ENCODE measurements at places on chromosomes 13 and 19.

- no peak for DNase-seq
Observed at GRCh38 chr13:26012995-26013394, 38.8 kb downstream of the SHISA2 start.

DNA sequence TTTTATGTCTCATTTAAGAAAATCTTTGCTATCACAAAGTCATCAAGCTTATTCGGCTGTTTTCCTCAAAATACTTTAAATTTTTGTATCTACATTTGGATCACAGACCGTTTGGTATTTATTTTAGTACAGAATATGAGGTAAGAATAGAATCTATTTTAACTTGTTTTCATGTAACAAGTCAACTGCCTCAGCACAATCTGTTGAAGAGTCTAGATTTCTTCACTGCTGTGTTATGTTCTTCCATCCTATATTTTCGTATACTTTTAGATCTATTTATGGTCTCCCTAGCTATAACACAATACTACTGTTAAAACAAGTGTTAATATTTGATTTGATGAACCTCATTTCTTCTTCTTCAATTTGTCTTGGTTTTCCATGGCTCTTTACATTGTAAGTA, 61.6 kb upstream of the SGCG start:
- no peak for DNase-seq

DNA sequence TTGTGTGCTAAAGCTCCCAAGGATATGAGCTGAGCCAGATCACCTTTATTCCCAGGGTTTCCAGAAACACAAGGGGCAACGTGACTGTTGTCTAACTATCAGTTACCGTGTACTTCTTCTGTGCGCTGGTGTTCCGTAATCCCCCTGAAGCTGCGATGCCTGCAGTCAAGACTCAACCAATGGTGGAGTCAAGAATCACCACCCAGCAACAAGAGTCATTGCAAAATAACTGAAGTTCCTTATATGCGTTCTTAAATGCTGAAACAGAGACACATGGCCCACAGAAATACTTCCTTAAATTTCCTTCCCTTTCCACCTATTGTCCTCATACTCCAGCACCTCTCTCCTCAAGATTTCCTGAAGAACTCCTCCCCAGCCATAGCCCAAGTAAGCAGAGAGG, 200.2 kb downstream of the KATNAL1 start:
- DNase-seq = no peak

GRCh38 chr19:49387936-49388372, at the start of gene KASH5:
KASH5 (plus strand) TSS chr19:49388249; CDS start chr19:49390884, 2,635 bp downstream.
- peak; percentile 76 for DNase-seq

- no peak for DNase-seq
Observed at GRCh38 chr13:28316836-28317235, 178.1 kb downstream of the FLT1 start.

GRCh38 chr13:94140511-94140910, 339.0 kb downstream of the DCT start:
- DNase-seq = no peak

DNA sequence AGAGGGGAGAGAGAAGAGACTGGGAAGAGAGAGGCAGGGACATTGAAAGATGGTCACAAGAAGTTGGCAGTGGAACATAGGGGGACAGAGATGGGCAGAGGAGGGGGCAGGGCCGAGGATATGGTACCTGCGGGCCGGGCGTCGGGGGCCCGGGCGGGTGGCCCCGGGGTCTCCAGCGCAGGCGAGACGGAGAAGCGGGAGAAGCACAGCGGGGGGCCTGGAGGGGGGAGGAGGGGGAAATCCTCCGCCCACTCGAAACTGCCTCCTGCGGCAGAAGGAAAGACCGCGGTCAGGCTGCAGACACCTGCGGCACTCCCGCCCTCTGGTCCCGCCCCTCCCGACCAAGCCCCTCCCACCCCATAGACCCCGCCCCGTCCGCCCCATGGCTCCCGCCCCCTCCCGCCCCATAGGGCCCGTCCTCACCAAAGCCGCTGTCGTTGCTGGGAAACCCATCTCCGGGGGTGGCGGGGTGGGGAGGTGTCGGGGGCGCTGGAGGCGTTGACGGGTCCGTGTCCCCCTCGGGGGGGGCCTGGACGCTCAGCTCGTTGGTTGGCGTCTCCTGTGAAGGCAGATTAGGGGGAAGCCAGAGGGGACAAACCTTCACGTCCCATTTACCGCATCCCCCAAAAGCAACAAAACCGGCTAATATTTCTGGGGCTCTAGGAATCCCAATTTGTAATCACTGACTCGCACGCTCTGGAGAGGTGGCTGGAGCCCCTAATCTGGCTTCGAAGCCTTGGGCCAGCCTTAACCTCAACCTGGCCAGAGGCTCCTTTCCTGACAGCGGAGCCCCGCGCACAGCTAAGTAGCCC, 20.4 kb downstream of the LMTK3 start:
- no peak for DNase-seq

- DNase-seq = no peak
Observed at GRCh38 chr19:2249010-2249866, at the start of gene AMH. AMH (plus strand) TSS chr19:2249323; CDS start chr19:2249333, 10 bp downstream.

DNA sequence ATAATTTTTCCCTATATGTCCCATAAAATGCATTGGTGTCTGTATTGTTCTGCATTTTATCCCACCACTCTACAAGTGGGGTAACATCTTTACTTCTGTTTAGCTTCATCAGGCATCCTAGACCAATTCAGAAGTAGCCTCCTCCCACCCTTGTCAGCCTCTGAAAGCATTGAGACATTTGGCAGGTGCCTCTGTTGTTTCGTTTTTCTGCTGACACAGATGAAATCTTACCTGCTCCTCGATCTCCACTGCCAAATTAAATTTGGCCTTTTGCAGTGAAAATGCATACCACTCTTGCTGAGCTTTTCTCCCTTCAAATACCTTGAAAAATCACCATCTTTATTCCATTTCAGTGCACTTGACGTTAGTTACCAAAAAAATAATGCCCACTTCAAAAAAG, 83.5 kb upstream of the STARD13 start:
- no peak for DNase-seq

DNA sequence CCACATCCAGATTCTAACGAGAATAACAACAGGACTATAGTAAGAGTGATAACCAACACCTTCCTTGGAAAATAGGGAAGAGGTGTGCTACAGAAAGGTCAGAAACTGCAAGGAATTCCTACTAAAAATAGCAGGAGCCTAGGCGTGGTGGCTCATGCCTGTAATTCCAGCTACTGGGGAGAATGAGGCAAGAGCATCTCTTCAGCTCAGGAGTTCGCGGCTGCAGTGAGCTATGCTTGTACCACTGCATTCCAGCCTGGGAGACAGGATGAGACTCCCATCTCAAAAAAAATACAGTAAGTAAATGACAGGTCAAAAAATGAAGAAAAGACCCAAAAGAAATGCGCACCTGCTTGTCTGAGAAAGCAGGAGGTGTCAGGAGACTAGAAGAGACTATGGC, 101.5 kb upstream of the TSHZ3 start:
- no peak for DNase-seq

DNA sequence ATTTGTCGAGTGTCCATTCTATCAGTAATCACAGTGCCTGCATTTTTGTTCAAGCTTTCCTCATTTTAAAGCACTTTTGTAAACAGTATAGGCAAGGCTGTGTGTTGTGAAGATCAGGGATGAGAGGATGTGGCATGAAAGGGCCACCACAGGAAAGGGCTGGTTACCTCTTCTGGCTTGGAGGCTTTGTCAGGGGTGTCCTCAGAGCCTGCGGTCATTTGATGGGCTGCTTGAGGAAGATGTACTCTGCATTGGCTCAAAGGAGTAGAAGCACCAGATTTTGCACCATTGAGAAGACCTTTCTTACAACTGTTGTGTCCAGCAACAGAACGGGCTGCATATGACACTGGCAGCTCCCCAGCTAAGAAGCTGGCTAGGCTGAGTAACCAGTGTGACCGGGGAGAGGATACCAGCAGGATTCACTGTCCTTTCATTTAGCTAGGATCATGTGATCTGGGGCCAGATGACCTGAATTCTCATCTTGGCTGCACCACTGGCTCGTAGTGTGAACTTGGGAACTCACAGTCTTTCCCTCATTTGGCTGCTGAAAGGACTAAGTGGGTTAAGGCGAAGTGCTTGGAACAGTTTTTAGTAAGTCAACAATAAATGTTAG, 380.2 kb downstream of the FGF9 start:
- DNase-seq = no peak

DNA sequence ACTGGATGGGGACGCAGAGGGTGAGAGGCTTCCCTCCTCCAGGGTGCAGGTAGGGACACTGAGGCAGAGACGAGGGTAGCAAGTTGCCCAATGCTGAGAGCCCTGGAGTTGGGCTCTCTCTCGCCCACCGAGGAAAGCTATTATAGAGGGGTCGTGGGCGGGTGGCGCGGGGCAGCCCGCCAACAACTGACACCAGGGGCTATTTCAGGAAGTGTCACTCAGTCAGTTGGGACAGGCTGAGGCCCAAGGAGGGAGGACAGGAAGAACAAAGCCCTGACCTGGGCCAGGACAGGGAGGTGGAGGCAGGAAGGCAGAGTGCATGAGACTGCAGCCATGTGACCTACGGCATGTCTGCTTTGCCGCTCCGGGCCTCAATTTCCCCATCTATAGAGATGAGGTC, 29.9 kb downstream of the TINCR start:
- DNase-seq = no peak

DNA sequence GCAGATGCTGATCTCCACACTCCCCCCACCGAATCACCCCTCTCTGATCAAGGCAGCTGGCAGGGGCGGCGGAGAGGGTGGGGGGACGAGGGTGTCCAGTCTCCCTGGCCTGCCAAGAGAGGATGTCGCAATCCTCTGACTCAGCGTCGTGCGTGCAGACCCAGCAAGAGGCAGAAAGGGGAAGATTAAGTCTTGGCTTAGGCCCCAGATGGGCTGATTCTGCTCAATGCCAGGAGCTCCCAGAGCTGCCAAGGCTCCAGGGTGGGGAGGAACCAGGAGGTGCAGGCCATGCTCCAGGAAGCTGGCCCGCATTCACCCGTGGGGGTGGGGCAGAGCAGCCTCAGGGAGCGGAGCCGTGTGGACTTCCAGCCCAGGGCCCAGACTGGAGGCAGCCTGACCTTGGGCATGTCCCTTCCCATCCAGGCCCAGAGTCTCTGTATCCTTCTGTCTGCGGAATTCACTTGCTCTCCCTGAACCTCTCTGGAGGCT, 6.6 kb upstream of the BCL3 start:
- DNase-seq = peak; percentile 69

DNA sequence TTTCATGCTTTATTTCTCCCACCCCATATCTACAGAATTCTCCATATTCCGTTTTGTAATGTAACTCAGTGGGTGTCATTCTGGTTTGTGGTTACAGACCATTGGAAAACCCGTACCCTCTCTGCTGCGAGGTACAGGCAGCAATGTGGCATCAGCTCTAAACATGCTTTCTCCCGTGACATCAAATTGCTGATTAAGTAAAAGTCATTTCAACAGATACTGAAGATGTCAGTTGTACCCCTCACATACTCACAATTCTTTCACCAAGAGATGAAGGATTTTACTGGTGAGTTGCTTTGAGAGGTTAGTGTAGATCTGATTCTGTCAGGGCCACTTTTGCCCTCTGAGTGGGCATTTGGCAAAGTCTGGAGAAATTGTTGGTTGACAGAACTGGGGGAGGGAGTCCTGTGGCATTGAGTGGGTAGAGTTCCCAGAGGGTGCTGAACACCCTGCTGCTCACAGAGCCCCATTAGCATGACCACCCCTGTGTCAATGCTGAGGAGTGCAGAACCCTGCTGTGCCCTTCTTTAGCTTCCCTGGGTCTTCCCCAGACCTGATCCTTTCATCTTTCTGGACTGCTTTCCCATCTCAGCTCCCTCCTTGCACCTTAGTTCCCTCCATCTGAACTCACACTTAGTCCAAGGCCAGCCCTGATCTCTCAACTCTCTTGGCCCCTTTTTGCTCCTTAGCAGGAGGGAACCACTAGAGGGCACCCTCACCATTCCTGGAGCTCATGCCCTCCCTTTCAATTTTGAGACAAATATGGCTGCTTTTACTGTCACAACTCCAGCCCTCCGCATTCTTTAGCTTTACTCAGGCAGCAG, 39.9 kb upstream of the CEACAM8 start:
- DNase-seq = no peak

DNA sequence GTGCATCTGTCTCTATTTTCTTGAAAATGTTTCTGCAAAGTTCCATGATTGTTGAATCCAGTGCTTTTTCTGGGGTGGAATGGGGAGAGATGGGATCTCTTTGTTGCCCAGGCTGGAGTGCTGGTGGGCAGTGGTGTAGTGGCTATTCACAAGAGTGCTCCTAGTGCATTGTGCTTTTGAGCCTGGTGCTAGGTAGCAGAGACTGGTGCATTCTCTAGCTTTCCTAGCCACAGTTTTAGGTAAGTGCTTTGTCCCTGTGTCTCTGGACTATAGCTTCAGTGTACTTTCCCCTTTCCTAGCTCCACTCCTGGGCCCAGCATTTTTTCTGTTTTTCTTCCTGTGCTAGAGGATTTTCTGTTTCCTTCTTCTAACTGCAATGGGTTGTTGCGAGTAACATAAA, 825.6 kb downstream of the SLITRK6 start:
- DNase-seq = no peak

DNA sequence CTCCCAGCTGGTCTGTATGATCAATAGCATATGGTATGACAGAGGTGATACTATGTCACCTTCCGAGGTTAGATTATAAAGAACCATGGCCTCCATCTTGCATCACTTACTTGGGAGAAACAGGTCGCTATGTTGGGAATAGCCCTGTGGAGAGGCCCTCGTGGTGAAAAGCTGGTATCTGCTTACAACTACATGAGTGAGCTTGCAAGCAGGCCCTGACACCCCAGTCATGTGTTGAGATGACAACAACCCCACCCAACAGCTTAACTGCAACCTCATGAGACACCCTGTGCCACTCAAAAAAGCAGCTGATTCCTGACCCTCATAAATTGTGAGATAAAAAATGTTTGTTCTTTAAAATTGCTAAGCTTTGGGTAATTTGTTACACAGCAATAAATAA, 18.8 kb downstream of the MTRF1 start:
- no peak for DNase-seq

- peak; percentile 42 for DNase-seq
Observed at GRCh38 chr19:38255383-38256014, 675 bp downstream of the PPP1R14A start.

DNA sequence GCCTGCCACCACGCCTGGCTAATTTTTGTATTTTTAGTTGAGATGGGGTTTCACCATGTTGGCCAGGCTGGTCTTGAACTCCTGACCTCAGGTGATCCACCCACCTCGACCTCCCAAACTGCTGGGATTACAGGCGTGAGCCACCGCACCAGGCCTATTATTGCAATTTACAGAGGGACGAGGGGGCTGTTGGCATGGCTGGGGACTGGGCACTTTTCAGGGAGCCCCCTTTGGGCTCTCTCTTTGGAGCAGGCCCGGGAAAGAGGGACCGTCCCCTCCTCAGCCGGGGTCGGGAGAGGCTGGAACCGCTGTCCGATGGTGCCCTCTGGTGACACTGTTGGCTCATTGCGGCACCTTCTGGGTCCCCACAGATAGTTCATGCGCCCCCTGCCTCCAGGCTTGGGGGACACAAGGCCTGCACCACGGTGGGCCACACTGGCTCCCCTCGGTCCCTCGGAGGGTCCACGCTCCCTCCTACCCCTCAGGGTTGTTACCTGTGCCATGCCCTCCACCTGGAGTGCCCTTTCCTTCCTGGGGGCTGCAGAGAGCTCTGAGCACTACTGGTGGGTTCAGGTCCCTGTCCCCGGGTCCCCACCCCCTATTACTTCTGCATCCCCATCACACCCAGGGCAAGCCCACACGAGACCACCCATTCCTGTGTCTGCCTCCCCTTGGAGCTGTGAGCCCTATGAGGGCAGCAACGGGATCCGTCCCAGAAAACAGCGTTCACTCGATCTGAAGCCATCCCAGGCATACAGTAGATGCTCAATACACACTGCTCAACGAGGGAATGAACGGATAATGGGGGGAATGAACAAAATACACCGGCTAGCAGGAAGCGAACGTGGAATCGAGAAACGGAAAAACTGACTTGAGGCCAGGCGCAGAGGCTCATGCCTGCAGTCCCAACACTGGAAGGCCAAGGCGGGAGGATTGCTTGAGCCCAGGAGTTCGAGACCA, 12.5 kb downstream of the FEM1A start:
- no peak for DNase-seq
